Hematopoietic multipotent progenitor cell (in vitro differentiated cells): ENCODE measurements at places on chromosomes 4 and X.

GRCh38 chr4:3329887-3330286, 37.1 kb downstream of the RGS12 start:
- DNase-seq, result no peak

GRCh38 chrX:100939333-100939732, 10.6 kb upstream of the XKRX start:
- no peak for DNase-seq

- no peak for DNase-seq
These were observed 39.6 kb downstream of the PDLIM5 start for GRCh38 chr4:94491322-94491721.

DNA sequence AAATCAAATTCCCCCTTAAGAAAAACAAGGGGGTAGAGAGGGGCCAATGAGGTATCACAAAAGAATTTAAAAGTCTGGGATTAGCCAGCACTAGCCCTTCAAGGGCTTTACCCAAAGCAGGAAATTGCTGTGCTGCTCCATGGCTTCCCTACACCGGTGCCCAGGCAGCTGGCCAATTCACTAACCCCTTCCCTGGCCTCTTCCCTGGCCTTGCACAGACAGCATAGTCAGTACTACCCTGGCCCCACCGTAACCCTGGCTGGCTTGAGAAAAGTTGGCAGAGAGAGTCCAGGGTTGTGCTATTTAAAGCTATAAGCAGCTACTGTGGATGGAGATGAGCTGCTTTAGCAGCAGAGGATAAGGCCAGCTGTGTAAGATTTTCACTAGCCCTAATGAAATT, 43.1 kb downstream of the ADAMTS3 start:
- DNase-seq, result no peak

DNA sequence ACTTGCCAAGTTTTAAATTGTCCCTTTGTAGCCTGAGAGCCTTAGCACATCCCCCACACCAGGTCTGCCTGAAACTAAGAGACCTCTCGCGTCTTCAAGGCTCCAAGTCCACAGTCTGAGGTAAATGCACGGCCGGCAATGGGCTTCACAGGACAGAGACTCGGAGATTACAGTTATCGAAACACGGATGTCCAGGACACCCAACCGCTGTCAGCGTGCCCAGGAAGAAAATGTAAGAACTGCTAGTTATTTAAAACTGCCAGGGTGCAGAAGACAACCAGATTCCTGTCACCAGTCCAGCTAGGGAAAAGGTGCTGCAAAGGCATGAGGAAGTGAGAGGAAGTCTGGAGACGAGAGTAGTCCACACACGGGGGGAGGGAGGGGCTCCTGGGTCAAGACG, 28.9 kb downstream of the ZNF827 start:
- DNase-seq, result no peak

DNA sequence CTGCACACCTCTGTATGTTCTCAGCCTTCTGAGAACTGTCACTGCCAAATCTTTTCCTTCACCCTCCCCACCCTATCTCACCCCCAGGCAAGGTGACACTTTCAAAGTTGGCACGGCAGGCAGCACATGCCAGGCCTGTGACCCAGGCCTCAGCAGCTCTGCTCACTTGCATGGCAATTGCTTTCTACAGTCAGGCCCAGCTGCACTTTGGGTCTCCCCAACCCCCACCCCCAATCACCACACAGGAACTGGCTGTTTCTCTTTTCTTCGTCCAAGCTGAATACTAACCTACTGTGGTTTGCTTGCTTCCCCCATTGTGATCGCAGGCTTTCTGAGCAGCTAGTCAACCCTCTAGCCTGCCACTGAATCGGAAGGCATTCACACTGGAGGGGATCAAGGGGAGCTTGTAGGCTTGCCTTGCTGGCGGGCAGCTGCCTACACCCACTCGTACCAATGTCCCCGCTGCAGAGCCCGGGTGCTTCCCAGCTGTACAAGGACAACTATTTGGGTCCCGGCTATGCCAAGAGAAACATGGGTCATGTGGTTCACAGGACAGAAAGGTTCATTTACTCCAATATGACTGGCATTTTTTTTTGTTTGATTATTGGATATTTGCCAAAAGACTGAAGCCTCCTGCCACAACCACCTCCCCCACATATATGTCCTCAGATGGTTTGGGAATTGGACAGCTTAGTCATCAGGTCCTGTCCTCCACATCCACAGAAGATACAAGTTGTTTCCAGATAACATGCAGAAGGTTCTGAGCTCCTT, 28.1 kb downstream of the SLC25A43 start:
- DNase-seq, result peak; percentile 65

DNA sequence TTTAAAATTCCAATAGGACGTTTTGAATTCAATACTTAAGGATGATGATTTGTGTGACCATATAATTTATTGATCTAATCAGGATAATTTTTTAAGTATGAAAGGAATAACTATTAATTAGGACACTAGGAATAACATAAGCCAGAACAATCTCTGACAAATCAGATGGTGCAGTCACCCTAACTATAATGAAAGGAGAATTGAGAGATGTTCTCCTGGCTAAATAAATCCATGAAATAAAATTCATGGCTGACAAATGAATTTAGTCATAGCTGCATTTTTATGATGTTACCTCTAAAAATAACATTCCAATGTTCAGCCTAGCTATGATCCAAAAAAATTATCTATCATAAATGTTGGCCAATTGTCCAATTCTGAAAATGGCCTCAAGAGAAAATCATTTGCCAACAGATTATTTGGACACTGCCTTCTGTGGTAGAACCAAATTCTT, 190.6 kb upstream of the NEIL3 start:
- no peak for DNase-seq

DNA sequence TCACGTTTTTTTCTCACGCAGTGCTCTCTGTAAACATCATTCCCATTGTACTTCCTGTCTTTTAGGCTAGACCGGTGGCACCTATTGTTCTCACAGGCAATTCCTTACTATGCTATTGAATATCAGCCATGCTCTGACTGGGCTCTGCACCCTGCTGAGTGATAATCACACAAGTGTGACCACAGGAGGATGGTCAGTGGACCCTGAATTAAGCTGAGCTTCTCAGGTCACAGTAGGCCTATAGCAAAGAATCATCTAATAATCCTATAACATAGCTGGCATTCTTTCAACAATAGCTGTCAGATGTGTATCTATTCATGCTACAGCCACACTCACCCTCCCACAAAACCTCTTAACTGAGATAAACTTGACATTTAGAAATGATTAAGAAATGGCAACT, 2399.8 kb upstream of the TENM3 start:
- no peak for DNase-seq

DNA sequence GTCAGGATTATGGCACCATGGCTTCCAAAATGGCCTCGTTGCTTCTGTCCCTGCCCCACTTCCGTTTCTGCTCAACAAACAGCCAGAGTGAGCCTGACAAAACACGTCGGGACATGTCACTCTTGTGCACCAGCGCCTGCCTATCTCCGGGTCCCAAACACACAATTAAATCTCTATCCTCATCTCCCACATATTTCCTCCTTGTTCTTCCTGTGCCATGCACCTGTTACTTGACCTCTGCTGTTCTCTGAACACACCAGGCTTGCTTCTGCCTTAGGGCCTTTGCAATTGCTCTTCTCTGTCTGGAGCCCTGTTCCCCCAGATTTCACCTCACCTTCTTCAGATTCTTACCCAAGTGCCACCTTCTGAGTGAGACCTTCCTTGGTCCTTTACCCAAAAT, 12.7 kb upstream of the CD38 start:
- DNase-seq, result peak; percentile 27

- DNase-seq, result peak; percentile 62
These were observed at the start of gene CXCL5 for GRCh38 chr4:73998040-73999011. TSS of gene CXCL5 (minus strand) at chr4:73998677. CDS start at chr4:73998581, 96 bp downstream.

DNA sequence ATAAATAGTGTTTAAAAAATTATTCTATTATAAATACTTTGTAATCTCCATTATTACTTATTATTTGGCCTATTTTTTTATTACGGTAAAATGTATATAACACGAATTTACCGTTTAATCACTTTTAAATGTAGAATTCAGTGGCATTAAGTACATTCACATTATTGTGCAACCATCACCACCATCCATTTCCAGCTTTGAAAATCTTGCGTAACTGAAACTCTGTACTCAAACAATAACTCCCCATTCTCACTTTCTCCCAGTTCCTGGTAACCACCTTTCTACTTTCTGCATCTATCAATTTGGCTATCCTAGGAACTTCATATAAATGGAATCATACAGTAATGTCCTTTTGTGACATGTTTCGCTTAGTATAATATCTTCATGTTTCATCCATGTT, 45.7 kb downstream of the PASD1 start:
- no peak for DNase-seq

DNA sequence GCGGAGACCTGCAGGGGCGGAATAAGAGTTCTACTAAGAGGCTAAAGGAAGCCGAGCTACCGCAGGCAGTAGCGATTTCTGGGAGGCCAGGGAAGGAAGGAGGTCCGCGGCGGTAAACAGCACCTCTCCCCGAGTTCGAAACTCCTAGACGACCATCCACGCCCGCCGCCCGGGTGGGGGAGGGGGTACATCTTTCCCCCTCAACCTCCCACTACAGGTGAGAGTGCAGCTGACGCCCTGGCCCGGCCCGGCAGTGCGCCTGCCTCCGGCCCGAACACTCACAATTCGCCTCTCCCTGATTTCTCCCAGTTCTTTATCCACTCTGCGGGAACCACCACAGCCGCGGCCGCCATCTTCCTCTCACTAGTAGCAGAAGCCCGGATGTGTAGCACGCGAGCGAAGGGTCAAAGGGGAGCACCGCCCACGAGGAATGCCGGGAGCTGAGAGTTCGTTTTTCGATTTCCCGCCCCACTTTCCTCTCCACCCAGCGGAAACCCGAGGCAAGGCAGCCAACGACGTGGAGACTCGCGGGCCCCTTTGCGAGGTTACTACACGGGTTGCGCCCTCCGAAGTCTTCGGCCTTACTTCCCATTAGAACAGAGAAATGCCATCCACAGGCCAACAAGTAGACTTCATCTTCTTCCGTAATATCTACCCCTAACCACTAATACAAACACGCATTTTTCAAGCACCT, at the start of gene THOC2:
TSS of gene THOC2 (minus strand) at position 383 of the 694 bp plus-strand sequence. CDS start at position 353, 30 bp downstream.
- DNase-seq, result peak; percentile 87

GRCh38 chrX:10195947-10196346, 39.2 kb downstream of the CLCN4 start:
- DNase-seq, result no peak
